ENCODE measurements at places on chromosomes 11 and 22. TPM values are rescaled to one million over a fixed set of nuclear protein-coding genes. Genes with fewer than 3 reads are reported as not detected.

The SMIM35 gene
- polyA plus RNA-seq = not detected

The MUC2 gene
- polyA plus RNA-seq = 0.04 TPM

The GSTT2B gene
- 16.8 TPM for polyA plus RNA-seq

The NFAM1 gene
- polyA plus RNA-seq = 0.45 TPM

The CABP4 gene
- polyA plus RNA-seq = 1.2 TPM

The KRTAP5-8 gene
- polyA plus RNA-seq = not detected
